ENCODE measurements at places on chromosomes 5 and 9. TPM values are rescaled to one million over a fixed set of nuclear protein-coding genes. Genes with fewer than 3 reads are reported as not detected.

Gene PCDHB7
- not detected for total RNA-seq

Gene CNTFR
- not detected for total RNA-seq

Gene ZCCHC7
- 83.5 TPM for total RNA-seq

Gene NACC2
- 2.2 TPM for total RNA-seq

Gene TMEM174
- total RNA-seq: not detected

Gene CAPSL
- total RNA-seq: not detected

Gene IL5
- total RNA-seq: not detected

Gene ACTBL2
- total RNA-seq: not detected

Gene OTP
- total RNA-seq: not detected

Gene GPR151
- not detected for total RNA-seq

Gene PNPLA7
- total RNA-seq: 22.6 TPM

Gene ASS1
- total RNA-seq: not detected

Gene PROB1
- total RNA-seq: 3.0 TPM

Gene GABRA1
- not detected for total RNA-seq

Gene GALNT12
- total RNA-seq: 4.4 TPM

Gene LCN9
- total RNA-seq: not detected

Gene CDC37L1
- 16.0 TPM for total RNA-seq

Gene PCDH12
- not detected for total RNA-seq

Gene GDA
- total RNA-seq: not detected

Gene FCN1
- total RNA-seq: 2.2 TPM

Gene RNF224
- total RNA-seq: not detected

Gene SLC6A19
- not detected for total RNA-seq

Gene C9orf72
- total RNA-seq: 27.6 TPM

Gene ARSI
- 0.10 TPM for total RNA-seq

Gene COL5A1
- not detected for total RNA-seq

Gene LMX1B
- total RNA-seq: not detected

Gene TRPM6
- not detected for total RNA-seq

Gene OMD
- not detected for total RNA-seq

Gene ISOC1
- total RNA-seq: 10.6 TPM

Gene SFXN1
- 39.1 TPM for total RNA-seq

Gene NTNG2
- total RNA-seq: 6.6 TPM

Gene ADAMTSL1
- total RNA-seq: not detected

Gene GARIN3
- not detected for total RNA-seq

Gene STPG3
- not detected for total RNA-seq

Gene MAT2B
- total RNA-seq: 117 TPM

Gene PCDHGA7
- total RNA-seq: 2.3 TPM

Measured in B cell (primary cell).